Hematopoietic multipotent progenitor cell (in vitro differentiated cells): ENCODE measurements at places on chromosomes 1 and 21.

DNA sequence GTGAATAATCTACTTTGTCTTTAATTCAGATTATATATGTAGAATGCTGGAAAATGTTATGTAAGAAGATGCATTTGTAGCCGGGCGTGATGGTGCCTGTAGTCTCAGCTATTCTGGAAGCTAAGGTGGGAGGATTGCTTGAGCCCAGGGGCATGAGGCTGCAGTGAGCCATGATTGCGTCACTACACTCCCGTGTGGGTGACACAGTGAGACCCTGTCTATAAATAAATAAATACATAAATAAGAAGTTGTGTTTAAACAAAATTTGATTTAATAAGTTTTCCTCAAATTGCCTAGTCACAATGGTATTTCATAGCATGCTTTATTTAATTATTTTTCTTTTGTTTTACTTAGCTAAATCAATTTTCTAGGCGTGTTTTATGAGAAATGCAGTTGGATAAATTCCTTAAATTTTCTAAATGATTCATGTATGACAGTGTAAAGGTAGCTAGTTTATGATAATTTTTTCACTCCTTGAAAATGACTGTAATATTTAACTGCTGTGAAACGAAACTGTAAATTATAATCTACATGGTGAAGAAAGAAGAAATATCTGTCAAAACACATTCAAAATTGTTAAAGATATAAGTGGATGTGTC lies 232.6 kb downstream of the SRGAP2C start:
- DNase-seq = no peak

DNA sequence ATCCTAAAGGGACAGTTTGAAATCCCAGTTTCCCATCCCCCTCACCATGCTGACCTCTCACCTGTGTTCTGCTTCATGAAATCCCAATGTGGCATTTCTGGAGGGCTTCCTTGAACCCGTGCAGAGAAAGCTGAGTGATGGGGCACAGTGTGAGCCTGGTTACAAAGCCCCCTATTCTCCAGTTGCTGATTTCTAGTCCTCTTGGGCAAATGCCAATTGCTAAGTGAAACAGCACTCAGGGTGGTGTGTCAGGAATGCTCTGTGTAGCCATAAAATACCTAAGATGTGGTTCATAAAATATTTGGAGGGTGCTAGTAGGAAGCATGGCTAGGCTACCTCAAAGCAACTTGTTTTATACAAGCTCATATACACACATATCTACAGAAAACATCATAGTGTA lies 32.0 kb downstream of the SUSD4 start:
- DNase-seq = no peak

DNA sequence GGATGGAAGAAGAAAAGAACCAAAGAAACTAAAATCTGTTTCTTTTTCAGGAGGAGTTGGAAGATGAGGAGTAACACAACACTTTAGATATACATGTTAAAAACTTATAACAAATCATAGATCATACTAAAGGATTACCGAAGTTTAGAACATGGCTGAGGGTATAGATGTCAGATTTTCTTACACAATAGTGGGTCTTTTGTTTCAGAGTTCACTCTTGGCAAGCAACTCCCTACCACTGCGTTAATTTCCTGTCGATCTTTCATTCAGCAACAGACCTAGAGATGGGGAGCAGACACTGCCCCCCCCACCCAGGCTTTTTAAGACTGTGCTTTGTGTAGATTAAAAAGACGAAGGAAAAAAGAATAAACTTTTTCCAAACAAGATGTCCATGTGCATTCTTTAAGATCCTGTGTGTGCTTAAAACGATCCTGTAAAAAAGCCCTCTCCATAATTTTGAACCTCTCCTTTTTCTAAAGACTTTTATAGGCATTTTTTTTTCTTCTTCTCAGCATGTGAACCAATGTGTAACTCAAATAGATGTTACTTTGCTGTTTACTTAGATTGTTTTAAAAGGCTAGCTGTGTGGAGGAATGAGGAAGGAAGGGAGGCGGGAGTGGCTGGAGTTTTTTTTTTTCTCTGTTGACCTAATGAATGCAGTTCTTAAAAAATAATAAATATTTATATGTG lies 50.4 kb downstream of the NFIA start:
- DNase-seq = peak; percentile 27

DNA sequence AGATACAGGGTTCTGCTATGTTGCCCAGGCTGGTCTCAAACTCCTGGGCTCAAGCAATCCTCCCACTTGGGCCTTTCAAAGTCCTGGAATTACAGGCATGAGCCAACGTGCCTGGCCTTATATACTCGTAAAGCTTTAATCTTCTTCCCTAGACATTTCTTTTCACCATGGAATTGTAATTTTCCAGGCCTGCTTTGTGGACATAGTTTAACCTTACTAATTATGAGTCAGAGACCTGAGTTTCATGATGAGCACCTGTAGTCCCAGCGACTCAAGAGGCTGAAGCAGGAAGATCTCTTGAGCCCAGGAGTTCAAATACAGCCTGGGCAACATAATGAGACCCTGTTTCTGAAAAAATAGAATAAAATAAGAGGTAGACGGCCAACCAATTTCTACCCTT lies 12.3 kb downstream of the PATJ start:
- DNase-seq = no peak

- no peak for DNase-seq
Measured at GRCh38 chr21:39663066-39663465, 50.3 kb downstream of the B3GALT5 start.

DNA sequence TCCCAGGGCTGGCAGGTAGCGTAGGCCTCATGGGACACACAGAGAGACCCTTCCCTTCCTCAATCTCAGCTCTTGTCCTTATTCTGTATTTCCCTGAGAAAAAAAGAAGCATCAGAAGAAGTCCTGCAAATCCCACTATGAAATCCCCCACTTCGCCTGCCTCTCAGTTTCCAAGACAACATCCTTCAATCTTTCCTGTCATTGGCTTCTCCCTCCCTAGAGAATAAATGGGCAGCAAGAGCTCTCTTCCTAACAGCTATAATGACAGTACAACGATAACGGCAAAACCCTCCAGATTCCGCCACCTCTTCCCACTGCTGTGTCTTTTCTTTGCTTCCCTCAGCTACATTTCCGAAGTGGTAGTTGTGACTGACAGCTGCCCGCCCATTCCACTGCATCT lies 41.6 kb upstream of the NTPCR start:
- no peak for DNase-seq

DNA sequence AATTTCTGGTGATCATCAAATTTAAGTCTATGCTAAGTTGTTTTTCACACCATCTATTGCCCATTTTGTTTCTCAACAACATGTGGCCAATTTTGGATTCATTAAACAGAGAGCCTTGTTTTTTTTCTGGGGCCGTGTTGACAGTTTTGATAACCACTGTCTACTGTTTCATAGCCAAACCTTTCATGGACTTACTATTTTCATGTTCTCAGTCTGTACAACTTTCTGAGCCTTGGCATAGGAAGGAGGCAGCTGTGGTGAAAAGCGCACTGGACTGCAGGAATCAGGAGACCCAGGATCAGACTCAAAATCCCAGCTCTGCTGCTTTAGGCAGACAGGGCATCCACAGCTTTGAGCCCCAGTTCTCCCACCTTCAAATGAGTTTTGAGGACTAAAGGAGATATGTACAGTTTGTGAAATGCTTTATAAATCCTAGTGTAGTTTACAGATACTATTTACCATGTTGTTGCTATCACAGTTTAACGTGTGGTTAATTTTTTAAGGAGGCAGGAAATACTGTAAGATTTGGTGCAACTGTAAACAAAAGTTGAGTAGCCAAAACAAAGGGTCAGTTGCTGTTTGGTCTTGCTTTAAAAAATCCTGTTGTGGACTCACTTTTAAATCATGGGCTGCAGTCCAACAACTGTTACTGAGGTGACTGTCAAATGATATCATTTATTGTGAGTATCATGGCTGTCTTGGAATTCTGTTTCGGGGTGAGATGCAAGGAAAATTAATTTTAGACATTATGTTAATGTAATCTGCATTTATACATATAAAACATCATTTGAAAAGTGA lies 2.9 kb downstream of the MACO1 start:
- DNase-seq = no peak

GRCh38 chr1:220983877-220984635 lies 104.8 kb downstream of the HLX start:
- DNase-seq = no peak

DNA sequence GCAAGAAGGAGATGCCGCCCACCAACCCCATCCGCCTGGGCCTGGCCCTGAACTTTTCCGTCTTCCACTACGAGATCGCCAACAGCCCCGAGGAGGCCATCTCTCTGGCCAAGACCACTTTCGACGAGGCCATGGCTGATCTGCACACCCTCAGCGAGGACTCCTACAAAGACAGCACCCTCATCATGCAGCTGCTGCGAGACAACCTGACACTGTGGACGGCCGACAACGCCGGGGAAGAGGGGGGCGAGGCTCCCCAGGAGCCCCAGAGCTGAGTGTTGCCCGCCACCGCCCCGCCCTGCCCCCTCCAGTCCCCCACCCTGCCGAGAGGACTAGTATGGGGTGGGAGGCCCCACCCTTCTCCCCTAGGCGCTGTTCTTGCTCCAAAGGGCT lies 732 bp downstream of the SFN start:
- no peak for DNase-seq

GRCh38 chr1:225437710-225438437 lies 10.0 kb upstream of the LBR start:
- no peak for DNase-seq
